ENCODE measurements at places on chromosomes 3 and 15.
A peak's percentile ranks its signal among the peaks of the same experiment; 100 is the strongest.

DNA sequence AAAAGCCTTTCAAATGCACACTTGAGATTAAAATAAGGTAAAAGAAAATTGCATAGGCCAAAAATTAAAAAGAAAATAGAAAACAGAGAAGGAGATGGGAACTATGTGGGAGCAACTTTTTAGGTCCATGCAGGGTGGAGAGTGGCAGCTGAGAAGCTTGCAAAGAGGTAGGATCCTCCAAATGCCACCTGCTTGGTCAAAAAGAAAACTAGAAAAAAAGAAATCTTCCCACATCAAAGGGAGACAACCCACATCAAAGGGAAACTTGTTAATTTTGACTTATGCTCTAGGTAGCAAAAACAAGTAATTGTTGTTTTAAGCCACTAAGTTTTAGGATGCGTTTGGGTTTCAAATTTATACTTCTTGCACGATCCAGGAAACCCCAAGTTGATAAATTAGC lies 342.9 kb downstream of the IL20RB start:
- no peak for DNase-seq

DNA sequence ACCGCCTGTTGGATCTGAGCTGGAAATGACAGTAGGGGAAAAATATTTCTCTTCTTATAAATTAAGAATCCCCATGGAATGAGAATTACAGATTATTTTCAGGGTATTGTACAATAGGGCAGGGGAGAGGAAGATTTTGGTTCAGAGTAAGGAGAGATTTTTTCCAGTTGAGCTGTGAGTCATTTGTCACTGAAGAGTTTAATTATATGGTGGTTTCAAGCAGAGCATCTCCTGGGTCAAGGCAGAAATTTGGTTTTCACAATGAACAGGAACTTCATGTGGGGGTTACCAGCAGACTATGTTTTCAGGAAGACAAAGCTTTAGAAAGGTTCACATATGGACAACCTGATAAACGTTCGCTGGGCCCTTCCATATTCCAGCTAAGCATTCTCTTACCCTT lies 182.8 kb upstream of the NR2E3 start:
- DNase-seq = no peak

DNA sequence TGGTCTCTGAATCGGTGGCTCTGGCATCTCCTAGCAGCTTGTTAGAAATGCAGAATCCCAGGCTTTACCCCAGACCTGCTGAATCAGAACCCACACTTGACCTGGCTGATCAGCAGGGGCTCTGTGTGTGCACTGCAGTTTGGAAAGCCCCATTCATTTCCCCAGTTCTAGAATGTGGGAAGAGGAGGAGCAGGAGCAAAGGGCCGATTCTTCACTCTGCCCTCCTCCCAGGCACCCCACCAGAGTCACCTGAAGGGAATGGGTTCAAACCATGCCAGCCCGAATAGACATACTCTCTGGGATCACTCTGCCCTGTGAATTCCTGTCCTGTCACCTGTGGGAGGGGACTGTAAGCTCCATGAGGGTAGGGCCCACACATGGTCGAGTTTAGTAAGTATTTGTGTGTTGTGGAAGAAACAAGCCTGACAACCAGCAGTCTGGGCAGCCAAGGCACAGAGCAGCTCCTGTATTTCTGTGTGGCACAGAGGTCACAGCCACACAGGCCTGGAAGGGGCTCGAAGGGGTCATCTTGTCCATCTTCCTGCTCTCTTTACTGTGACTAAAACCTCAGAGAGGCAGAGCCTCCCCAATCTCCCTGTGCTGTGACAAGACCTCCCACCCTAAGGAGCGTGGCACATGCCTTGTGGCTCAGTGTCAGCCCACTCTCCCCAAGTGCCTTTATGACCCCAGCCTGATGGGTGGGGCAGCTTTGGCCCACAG lies 29.0 kb upstream of the HHATL start:
- no peak for DNase-seq

DNA sequence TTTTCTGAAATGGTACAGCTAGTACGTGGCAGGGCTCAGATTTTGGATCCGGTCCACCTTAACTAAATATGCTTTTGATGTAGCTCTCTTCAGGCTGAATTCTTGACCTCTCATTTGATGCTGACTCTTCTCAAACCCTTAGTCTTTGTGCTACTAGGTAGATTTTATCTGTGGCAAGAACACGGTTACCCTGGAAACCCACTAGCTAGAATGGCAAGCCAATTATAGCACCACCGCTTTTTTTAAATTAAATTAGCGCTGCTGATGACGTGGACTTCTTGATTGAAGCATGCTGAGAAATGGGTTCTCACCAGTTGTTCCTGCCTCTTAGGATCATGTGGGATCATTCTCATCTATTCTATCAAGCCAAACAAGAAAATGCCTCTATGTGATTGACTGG lies 421.5 kb downstream of the LPP start:
- no peak for DNase-seq

- DNase-seq = no peak
Observed at GRCh38 chr3:108453565-108453964, 56.8 kb downstream of the MYH15 start.

DNA sequence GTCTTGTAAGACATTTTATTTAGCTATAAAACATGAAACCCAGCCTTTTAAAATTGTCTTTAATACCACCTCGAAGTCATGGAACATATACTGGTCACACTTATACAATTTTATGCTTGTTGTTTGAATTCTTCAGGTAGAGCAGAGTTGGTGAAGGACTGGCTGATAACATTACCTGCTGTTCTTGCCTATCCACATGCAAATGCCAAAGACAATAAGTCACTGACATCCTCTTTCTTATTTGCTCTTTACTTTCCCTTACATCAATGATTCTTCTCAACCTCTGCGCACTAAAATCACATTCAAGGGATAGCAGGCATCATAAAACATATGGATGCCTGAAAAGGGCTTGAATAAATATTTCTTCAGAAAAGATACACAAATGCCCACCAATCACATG lies 392.5 kb upstream of the ATP11B start:
- DNase-seq = no peak

DNA sequence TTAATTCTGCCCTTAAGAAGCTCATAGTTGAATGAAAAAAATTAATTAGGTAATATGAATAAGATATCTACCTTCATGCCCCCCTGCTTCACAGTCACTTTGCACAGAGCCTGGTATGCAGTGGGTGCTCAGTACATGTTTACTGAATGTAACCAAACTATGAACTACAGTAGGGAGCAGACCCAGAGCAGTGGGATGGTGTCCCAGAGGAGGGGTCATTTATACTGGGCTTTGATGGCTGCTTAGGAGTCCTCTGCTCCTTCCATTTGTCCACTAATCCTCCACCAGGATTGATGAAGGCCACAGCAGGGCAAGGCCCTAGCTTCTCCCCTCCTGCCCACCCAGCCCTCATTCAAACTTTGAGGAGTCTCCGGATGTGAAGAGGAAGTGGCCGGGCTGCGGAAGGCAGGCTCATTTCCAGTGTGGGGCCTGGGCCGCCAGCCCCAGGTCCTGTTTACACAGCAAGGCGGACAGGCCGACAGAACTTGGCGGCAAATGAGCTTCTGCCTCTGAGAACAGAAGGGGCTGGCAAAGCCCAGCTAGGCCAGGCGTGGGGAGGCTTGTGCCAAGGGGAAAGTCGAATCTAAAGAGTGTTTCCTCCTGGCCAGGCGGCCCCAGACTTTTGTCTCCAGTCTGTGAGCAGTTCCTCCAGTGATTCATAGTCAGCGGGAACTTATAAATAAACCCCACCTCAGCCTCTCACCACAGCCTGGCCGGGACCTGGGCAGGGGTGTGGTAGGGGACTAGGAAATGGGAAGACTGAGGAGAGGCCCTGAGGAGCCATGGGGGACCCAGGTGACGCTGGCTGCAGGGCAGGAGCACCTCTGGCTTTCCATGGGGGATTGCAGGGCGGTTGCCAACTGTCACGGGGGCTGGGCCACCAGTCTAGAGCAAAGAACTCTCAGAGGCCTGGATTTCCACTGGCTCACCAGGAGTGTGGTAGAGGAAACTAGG lies 51.6 kb upstream of the LCTL start:
- peak; percentile 44 for DNase-seq

- no peak for DNase-seq
Observed at GRCh38 chr3:28136607-28137216, 104.7 kb upstream of the CMC1 start.

- DNase-seq = no peak
Observed at GRCh38 chr3:113223475-113224281, 12.3 kb downstream of the BOC start.
